Stimulated activated CD8-positive, alpha-beta memory T cell treated with anti-CD3 and anti-CD28 coated beads, Interleukin-12 subunit alpha, Interleukin-12 subunit beta, amount 100 ng/mL, for 4 hours (primary cell): ENCODE measurements at places on chromosomes 4 and X.

DNA sequence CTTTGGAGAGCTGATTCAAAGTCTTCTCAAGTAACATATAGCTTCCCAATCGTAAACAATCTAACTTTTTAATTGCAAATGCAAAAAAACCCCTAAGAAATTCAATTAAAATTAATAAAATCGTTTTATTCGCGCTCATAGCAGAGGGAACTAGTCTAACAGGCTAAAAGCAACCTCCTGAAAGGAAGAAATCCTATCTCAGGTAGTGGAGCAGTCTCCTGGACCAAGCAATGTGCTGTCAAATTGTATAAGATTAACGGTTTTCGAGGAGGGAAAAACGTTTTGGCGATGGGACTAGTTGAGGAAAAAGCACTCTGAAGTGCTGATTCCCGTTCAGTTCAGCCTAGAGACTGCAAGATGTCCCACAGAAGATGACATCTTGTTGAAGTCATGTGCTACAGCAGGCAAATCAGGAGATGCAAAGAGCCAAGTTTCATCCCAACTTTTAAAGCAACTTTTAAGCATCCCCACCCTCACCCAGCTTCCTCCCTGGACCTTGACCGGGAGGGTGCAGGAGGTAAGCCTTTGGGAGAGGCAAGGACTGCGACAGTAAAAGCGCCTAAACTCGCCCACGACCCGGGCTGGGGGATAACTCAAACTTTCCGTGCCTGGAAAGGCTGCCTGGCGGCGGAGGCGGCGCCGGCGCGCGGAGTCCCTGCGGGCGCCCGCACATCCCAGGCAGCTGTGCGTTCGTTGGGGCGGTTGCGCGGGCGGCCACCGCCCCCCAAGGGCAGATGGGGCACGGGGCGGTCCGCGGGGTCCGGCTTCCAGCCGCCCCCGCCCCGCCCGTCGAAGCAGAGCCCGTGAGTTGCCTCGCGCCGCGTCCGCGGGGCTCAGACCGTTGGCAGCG lies 784 bp downstream of the MAP7D3 start:
- peak; percentile 28 for DNase-seq

GRCh38 chrX:281166-281999 lies at the start of gene PLCXD1:
Gene PLCXD1 (plus strand): TSS chrX:281381. CDS start chrX:284188, 2,807 bp downstream.
- DNase-seq, result no peak

- peak; percentile 2 for DNase-seq
Observed at GRCh38 chr4:38759113-38759789, 23.5 kb downstream of the TLR10 start.

DNA sequence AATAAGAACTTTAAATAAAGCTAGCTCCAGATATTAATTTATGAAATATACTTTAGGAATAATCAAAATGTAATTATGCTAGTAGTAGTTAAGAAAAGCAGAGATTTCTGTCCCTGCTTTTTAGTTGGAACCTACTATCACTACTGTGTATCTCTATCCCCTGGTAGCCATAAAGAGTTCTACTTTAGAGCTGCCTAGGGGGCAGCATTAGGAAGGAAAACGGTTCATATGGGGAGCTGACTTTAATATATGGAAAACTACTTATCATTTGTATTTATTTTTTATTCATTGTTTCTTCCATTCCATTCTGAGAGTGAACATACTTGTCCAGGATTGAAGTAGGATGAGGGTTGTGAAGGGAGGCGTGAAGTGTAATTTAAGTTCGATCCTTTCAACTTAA lies 40.9 kb downstream of the CPEB2 start:
- DNase-seq, result no peak

DNA sequence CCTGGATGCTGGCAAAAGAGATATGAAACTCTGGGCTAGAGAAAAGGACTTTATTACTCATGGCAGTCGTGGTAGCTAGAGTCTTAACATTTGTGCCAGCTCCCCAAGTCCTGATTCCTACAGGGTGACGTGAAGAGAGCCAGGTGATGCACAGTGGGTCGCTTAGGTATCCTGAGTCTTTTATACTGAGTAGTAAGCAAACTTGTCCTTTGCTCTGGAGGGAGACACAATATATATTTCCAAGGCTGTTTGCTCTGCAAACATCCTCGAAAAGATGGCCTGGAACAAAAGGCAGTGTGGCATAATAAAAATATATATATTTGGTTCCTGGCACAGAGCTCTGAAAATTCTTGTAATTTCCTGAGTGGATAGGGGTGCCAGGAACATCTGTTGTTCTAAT lies 23.0 kb downstream of the ZNF81 start:
- no peak for DNase-seq

DNA sequence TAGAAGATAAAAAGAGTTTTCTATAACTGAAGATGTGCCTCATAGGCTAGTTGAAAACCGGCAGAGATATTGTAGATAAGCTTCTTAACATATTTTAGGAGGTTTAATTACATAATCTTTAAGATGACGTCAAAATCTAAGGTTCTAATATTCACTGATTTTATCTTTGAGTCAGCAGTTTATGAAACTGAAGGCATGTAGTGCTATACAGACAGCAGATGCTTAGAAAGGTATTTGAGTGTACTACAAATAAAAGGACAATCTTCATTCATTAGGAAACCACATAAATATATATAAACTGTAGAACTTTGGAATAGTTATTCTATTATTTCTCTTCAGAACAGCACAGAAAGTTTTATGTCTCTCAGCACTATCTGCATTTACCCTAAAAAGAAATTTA lies 504.8 kb downstream of the IL15 start:
- DNase-seq, result no peak

DNA sequence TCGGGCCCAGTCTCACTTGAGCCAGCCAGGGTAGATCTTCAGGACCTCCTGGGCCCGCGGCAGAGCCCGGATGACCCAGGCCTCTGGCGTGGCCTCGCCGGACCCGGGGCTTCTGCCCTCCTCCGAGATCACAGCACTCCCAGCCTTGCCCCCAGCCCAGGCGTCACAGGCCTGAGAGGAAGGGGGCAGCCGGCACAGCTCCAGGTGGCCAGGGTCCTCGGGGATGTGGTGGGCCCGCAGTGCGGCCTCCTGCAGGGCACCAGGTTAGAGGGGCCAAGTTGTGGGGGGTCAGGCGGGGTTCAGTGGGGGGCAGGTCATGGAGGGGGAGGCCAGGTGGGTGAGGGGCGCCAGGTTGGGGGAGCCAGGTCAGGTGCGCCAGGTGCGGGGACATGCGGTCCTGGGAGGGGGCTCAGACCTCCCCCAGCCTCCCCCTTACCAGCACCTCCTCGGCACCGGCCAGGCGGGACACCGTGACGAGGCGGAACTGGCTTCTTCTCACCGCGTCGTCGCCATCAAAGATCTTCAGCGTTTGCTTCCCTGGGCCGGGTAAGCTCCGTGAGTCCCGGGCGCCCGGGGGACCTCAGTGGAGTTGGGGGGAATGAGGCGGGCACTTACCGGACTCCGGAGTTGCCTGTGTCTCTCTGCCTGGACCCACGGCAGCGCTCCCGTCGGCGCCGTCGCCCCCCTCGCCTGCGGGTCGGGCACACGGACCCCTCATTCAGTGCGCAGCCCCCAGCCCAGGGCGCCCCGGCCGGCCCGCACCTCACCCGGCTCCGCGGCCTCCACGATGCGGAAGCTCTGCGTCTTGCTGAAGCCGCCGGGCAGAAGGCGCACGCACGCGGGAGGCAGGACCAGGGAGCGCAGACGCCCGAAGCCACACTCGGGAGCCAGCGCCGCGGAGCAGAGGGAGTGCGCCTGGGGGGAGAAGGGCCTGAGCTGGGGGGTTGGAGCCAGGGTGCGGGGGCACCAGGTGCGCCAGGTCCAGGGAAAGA lies 6.0 kb downstream of the DGKQ start:
- no peak for DNase-seq

DNA sequence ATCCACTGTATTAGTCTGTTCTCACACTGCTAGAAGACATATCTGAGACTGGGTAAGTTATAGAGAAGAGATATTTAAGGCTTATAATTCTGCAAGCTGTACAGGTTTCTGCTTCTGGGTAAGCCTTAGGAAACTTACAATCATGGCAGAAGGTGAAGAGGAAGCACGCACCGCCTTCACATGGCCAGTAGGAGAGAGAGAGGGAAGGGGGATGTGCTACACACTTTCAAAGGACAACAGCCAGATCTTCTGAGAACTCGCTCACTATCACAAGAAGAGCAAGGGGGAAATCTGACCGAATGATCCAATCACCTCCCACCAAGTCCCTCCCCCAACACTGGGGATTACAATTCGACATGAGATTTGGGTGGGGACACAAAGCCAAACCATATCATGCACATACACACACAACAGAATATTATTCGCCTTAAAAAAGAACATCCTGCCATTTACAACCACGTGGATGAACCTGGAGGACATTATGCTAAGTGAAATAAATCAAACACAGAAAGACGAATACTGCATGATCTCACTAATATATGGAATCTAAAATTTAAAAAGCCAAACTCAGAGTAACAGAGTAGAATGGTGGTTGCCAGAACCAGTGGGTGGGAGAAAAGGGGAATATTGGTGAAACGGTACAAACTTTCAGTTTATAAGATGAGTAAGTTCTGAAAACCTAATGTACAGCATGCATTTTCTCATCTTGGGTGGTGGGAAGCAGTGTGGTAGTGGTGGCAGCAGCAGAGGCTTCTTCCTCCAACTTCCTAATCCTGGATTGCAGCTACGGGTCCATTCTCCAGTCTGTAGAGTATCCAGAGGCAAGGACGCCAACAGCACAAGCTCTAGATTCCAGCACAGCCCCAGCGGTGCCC lies 12.8 kb downstream of the FRYL start:
- no peak for DNase-seq

- no peak for DNase-seq
Observed at GRCh38 chr4:136793848-136794247, 738.4 kb downstream of the PCDH18 start.

- DNase-seq, result no peak
Observed at GRCh38 chr4:1080961-1081688, 32.2 kb downstream of the RNF212 start.

- DNase-seq, result no peak
Observed at GRCh38 chr4:182478475-182478874, 235.3 kb downstream of the TENM3 start.

GRCh38 chrX:3592184-3592583 lies 121.3 kb downstream of the PRKX start:
- DNase-seq, result no peak

- DNase-seq, result no peak
Observed at GRCh38 chr4:821631-822030, 4.3 kb downstream of the CPLX1 start.
